Tibial nerve (tissue), 4 donors: ENCODE measurements at places on chromosomes 3 and 15. TPM values are rescaled to one million over a fixed set of nuclear protein-coding genes. Genes with fewer than 3 reads are reported as not detected.

DNA sequence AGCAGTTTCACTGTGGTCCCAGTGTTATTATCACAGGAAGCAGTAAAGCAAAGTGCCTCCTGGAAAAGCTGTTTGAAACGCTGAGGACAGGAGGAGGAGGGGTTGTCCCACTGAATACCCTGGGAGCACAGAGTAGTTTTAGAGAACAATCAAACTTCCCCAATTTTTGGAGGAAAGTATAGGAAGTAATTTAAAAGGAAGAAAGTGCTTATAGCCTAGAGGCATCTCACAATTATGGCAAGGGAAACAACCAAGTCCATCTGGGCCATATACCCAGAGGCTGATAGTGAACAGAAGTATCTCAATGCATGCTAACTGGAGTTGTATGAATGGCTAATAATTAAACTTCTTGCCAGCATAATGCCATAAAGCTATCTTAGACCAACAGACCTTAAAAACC, 137.2 kb upstream of the EPHA6 start:
- DNase-seq = no peak

DNA sequence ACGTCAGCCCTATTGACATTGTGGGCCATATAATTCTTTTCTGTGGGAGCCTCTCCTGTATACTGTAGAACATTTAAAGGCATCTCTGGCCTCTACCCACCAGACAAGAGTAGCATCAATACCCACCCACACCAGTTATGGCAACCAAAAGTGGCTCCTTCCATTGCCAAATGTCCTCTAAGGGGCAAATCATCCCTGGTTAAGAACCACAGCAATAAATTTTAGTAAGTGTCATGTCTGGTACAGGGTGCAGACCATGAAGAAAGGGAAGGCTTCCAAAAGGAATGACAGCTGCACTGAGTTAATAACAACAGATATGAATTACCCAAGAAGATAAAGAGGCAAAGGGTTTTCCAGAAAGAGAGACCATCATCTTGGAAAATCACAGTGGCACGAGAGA, 6.9 kb upstream of the CLDN18 start:
- no peak for DNase-seq

DNA sequence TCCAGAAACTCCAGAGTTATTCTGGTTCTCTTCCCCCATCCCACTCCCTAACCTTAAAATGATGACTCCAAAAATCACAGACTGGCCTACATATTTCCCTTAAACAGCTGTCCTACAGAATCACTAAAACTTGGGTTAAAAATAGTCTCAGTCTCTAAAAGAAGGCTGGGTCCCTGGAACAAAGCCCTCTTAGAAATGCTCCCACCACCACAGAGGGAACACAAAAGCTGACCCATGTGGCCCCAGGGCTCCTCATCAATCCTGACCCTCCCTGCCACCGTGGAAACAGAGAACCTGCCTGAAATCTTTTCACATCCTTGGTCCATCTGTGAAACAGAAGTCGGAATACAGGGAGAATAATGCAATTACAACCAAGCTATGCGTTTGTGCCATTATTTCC, 55.7 kb upstream of the DCLK3 start:
- DNase-seq = no peak

- no peak for DNase-seq
Observed at GRCh38 chr3:177057768-177058167, 139.5 kb downstream of the TBL1XR1 start.

- no peak for DNase-seq
Observed at GRCh38 chr3:114192136-114192535, 13.3 kb upstream of the DRD3 start.

GRCh38 chr15:60340207-60340921, 57.4 kb downstream of the ANXA2 start:
- no peak for DNase-seq

- DNase-seq = no peak
Observed at GRCh38 chr3:28099296-28099695, 142.1 kb upstream of the CMC1 start.

DNA sequence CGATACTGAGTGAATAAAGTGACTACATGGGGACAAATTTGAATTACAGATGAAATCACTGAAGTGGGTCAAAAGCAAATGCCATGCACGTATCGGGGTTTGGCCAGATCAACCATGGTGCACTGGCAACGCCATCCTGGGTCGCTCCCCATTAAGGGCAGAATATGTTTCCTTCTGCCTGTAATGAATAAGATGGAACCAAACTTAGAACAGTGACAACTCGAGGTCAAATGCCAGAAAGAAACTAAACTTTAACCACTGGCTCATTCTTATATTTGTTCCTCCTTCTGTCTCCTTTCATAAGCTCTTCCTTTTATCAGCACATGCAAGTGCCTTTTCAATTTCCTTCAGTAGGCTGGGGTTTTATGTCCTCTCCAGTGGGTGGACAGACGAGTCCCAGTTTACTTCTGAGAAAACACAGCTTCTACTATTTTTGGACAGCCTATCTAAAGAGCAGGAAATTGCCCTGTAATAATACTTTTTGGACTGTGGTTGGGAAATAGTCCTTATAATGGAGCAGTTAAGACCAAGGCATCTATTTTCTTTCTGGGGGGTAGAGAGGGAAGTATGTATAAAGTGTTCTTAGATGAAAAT, 61.4 kb downstream of the WHAMM start:
- DNase-seq = no peak

DNA sequence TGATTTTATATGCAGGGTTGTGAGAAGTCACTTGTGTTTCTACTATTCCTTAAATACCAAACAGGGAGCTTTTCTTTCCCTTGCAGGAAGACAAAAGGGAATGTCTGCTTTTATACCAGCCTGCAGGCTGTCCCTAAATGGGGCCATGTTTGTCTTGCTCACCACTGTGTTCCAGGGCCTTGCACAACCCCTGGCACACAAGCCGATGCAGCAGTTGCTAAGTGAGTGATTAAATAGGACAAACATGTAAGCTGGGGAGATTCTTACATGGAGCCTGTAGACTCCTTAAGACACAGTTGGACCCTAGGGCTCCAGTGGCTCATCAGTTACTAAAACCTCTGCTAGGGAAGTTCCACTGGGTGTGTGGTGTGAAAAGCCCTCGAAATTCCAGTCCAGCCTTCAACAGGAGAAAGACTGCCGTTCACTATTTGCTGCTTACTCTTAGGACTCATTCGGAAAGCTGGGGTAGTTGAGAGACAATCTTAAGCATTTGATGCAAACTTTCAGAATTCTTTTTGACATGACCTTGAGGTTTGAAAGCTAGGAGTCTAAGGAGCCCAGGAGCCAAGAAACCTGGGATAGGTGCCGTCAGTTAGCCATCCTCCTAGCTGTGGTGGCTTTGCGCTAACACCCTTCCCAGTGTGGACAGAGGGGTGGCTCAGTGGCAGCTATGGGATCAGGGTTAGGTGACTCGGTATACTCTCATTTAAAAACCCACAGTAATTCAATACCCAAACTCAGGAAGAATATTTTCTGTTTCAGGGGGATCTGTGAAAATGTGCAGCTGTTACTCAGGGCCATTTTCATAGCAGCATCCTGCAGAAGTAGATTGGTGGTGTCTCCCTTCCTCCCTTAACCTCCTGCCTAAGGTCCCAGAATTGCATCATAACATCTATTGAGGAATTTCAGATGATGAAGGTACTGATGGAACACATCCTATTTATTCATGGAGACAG, 39.1 kb downstream of the SYNM start:
- DNase-seq = peak; percentile 51

GRCh38 chr3:73516631-73517030, 108.1 kb downstream of the PDZRN3 start:
- DNase-seq = no peak

DNA sequence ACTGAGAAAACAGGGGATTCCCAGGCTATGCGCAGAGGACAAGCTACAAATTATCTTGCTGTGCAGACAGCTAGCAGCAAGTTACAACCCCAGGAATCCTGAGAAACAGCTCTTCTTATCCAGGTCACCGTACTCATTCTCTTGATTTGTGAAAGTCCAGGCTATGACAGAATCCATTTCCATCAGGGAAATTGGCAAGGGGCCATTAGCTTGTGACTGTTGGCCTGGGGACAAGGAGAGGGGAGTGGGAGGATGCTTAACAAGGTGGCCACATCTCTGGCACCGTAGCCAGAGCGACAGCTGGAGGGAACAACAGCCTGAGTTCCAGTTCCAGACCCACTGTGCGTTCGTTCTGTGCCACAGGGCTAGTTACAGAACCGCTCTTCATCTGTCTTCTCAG, 44.9 kb upstream of the PLXNA1 start:
- no peak for DNase-seq

DNA sequence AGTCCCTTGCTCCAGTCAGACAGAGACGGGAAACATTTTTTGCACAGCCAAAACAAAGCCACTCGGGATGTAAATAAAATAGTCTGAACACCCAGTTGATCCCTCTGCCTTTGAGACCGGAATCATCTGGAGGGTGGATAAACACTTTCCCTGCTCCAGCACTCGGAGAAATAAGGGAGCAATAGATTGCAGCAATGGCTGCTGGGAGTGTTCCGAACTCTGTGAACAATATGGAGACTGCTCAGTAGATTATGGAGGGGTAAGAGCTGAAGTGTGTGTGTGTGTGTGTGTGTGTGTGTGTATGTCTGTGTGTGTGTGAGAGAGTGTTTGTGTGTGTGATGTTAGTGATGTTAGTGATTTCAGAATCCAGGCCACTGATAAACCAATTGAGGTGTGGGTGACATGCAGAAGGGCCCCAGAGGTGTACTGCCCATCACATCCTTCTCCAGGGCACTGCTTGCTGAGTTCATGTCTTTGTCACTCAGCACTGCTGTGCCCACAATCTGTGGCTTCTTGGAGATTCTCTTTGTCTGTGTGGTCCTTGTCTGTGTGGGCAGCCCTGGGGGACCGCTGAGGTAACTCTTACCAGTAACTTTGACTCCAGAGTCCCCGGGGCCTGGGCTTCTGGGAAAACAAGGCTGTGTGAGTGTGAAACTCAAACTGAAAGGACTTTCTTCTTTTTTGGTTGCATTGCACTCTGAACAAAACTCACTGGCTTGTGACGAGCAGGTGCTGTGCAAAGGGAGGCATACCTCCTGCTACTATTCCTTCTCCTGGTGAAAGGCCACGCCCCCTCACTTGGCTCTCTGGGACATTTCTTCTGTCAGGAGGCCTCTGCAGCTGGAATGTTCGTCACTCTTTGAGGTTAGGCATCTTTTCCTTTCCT, 23.0 kb downstream of the CRYGS start:
- no peak for DNase-seq

DNA sequence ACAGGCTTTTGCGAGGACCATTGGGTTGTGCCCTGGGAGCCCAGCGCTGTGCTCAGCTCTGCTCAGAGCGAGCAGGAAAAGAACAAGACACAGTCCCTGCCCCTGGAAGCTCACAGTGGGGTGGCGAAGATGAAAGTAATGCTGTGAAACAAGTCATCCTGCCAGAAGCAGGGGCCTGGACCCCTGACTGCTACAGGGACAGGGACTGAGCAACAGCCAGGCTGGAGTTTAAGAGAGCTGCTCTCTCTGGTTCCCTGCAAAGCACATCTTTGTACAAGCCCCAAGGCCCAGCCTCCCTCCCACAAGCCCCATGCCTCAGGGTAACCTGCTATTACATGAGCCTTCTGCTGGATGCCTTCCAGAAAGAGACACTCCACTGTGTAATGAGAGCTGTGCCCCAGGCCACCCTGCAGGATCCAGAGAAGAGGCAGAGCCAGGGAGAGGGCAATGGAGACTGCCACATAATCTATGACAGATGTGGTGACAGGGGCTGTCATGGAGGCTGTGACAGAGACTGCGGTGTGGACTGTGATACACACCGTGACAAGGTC, 7.1 kb upstream of the HCN4 start:
- DNase-seq = no peak

DNA sequence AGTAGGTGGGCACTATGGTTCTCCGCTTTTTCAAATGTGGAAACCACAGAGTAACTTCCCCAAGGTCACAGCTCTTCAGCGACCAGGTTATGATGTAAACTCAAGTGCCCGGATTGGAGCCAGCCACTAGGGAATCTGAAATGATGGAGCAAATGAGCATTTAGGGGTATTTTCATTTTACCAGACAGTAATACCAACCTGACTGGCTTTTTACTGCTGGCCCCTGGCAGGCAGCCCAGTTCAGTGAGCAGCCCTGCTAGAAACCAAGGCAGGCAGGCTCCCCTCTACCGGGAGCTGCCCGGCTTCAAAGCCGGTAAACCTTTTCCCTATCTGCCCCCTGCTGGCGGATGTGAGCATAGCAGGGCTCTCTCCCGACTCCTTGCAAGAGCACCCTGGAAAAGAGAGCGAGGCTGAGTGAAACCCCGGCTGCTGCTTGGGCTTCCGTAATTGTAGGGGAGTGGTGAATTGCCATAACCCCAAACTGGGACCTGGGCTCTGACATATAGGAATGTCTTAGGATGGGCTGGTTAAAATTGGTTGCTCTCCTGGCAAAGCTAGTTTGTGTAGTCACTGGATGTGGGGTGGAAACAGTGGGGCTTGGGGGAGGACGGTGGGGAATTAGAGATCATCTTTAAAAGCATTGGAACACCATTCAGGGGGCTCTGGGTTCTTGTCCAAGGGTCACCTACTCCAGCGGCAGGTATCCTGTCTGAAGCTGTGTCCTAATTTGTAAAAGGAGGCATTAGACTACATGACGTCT, 98.0 kb upstream of the TNFAIP8L3 start:
- peak; percentile 91 for DNase-seq

GRCh38 chr3:185629554-185630181, 43.6 kb downstream of the SENP2 start:
- no peak for DNase-seq

GRCh38 chr15:81061490-81062253, 60.9 kb downstream of the TLNRD1 start:
- DNase-seq = no peak

- peak; percentile 43 for DNase-seq
Observed at GRCh38 chr3:146160964-146161662, at the start of gene PLOD2. PLOD2 (minus strand) TSS chr3:146161184; CDS start chr3:146160989, 195 bp downstream.

DNA sequence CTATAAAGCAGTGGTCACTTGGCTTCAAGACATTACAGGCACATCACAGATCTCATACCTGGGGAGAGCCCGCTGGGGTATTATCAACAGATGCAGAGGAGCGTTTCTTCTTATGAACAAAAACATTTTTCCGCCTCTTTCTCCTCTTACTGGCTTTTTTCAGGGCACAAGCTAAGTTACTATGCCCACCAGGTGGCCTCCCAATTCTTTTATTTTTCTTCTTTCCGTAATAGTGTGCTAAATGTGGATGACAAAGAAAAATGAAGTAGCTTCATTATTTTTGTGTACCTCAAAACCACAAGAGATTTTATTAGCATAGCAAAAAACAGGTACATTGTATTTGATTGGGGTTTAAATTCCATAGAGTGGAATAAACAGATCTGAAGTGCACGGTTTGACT, 10.1 kb upstream of the STIMATE start:
- no peak for DNase-seq

DNA sequence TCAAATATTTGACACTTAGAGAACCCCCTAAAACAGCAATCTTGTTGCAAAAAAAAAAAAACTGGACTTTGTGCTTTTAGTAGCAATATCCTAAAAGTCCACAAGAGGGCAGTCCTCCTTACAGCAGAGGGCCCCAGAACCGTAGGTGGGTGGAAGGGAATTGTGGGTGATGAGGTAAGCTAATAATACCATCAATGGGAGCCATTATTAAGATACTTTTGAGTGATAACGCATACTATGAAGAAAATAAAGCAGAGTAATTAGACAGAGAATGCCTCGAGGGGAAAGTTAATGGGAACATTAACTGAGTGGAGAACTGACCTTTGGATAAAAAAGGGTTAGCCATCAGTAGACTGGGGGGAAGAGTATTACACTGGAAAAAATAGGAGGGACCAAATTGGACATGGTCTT, 229.9 kb downstream of the THRB start:
- DNase-seq = no peak

The NPAP1 gene
- not detected for total RNA-seq

The DPPA2 gene
- not detected for total RNA-seq

The ARRDC4 gene
- 68.2 TPM for total RNA-seq

The GOLGA8Q gene
- total RNA-seq = 7.4 TPM

The KBTBD12 gene
- total RNA-seq = 0.30 TPM

The GOLGA8T gene
- total RNA-seq = not detected

The CISH gene
- 15.5 TPM for total RNA-seq

The IFT57 gene
- 49.6 TPM for total RNA-seq
